Tongue (tissue), 3 donors: ENCODE measurements at places on chromosomes 3 and 15.
A peak's percentile ranks its signal among the peaks of the same experiment; 100 is the strongest.

DNA sequence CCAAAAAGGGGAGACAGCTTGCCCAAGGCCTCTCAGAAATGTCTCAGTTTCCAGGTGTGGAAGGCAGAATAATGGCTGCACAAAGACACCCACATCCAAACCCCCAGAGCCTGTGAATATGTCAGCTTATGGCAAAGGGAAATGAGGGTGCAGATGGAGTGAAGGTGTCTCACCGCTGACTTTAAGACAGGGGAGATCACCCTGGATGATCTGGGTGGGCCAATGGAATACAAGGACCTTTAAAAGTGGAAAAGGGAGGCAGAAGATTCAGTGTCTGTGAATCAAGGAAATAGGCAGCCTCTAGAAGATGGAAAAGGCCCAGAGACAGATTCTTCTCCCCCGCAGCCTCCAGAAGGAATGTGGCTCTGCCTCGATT is 48.8 kb upstream of the ATP2B2 start:
- no peak for DNase-seq

DNA sequence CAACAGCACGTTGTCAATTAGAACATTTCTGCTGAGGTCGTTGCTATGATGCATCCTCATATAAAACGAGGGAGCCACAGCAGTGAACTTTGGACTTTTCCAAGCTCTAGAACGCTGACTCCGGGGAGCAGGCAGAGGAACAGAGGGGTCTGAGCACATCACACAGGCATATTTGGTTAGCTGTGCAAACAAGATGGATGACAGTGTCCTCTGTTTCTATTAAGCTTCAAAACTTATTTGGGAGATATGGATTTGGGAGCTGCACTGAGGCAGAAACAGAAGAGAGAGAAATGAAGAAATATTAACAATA is 278.0 kb upstream of the TBL1XR1 start:
- no peak for DNase-seq

DNA sequence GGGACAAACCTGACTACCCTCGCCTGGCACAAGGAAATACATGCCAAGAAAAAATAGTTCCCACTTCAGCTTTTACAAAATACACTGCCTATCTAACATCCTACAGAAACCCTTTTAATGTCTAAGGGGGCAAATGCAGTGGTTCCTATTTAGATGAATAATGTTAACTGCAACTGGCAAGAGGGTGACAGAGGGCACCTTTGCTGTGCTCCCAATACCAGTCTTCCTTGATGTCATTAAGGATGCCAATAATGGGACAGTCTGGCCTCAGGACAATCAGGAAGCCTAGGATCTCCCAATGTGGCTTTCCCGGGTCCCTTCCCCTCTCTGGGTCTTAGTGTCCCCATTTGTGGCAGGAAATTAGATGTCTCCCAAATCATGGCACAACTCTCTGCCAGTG is 13.9 kb downstream of the CSRNP1 start:
- DNase-seq = no peak

DNA sequence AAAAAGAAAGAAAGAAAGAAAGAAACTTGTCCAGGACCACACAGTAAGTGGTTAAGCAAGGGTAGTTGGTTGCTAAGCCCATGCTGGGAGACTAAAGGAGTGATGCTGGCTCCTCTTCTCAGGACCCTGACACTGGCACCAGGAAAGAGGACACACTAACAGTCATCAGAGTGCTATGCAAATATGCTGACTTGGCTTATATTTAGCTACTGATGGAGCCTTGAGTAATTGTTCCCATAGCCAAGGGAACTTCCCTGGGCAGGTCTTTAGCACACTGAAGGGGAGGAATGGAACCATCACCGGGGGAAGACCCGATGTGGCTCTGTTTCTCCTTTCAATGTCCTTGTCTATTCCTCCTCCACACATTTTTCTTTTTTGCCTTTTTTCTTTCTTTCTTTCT is 6.2 kb downstream of the TMEM40 start:
- DNase-seq = no peak

- DNase-seq = peak; percentile 74
These were observed 41.2 kb downstream of the LIPC start for GRCh38 chr15:58472821-58473581.

DNA sequence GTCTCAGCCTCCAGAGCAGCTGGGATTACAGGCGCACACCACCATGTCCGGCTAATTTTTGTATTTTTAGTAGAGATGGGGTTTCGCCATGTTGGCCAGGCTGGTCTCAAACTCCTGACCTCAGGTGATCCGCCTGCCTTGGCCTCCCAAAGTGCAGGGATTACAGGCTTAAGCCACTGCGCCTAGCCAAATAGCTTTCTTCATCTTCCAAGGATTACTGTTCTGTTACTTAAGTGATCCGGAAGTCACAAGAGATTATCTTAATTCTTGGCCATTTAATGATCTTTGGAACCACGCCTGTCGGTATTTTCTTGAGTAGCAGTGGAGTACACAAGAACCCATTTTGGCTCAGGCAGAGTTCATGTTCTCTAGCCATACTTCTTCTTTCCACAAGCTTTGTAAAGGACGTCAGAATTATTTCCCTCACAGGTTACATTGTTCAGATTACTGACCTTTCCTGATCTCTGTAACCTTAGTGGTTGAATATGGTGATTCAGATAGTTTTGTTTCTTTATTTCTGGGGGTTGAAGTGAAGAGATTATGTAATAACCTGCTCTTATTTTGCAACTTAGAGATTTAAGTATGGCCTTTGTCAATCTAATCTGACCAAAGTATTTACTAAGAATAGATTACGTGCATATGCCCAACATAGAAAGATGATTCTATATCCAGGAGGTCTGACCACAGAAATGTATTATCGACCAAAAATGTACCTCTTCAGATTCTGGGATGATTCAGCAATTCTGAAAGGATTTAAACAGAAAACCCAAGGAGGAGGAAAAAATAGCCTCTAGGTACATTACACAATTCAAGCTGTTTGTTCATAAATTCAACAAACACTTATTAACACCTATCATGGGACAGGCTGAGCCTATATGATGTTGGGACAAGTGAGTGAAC is 132.2 kb downstream of the GREM1 start:
- DNase-seq = no peak
